ENCODE measurements at places on chromosomes 6 and 20. TPM values are rescaled to one million over a fixed set of nuclear protein-coding genes. Genes with fewer than 3 reads are reported as not detected.

GRCh38 chr20:1707588-1708449 is 50.2 kb upstream of the SIRPG start:
- H3K27me3 ChIP-seq = no peaks in the 10 kb centered on the region
- no peak for DNase-seq
- no peaks in the 10 kb centered on the region for H3K36me3 ChIP-seq
- H3K4me3 ChIP-seq = no peak overlapping the region
- no peaks in the 10 kb centered on the region for H3K4me1 ChIP-seq
- no peak overlapping the region for H3K27ac ChIP-seq

Gene TINAG
- not detected for polyA plus RNA-seq

DNA sequence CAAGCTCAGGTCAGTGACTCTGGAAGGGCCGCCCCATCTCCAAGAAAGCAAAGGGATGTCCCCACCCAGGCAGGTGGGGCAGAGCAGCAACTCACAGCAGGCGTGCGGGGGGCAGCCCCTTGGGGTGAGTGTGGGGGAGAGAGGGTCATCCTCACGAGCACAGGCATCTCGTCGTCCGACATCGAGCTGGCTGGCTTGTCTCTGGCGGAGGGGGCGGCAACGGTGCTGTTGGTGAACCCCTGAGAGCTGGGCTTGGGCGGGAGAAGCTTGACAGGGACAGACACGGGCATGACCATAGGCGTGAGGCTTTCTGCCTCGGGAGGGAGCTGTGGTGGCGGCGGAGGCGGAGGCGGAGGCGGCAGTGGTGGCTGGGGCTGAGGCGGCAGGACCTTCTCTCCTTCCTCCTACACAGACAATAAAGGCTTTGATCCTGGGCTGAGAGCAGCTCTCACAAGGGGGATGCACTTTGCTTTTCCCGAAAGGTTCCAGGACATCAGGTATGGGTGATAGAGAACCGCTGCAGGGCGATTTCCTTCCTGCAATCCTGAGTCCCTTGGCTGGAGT is 45.6 kb upstream of the MRPS10 start:
- peaks cover 3% of the 10 kb centered on the region for H3K36me3 ChIP-seq
- no peak for DNase-seq
- no peak overlapping the region for H3K27ac ChIP-seq
- H3K4me1 ChIP-seq = peaks cover 27% of the 10 kb centered on the region

DNA sequence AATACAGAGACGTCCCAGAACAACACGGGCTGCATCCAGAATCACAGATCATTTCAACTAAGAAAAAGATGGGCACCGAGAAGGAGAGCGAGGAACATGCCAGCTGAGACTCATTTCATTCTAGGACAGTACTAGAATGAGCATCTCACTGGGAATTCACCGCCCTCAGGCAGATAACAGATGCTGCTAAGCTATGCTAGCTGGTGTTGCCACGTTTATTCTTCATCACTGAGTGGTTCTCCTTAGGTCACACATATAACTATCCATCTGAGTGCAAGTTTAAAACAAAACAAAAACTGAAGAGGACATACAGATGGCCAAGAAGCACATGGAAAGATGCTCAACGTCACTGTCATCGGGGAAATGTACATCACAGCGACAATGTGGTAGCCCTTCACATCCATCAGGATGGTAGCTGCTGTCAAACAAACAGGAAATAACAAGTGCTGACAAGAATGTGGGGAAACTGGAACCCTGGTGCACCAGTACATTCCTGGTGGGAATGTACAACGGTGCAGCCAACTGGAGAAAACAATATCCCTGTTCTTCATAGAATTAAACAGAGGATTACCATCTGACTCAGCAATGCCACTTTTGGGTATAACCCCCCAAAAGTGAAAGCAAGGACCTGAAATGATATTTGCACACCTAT is 97.6 kb downstream of the SLC22A23 start:
- no peaks in the 10 kb centered on the region for H3K36me3 ChIP-seq
- H3K27me3 ChIP-seq = no peaks in the 10 kb centered on the region
- H3K4me1 ChIP-seq = peaks cover 5% of the 10 kb centered on the region
- H3K27ac ChIP-seq = no peak overlapping the region
- no peak for DNase-seq

Gene CST5
- polyA plus RNA-seq = 0.65 TPM

- peaks cover 78% of the 10 kb centered on the region for H3K27me3 ChIP-seq
- H3K4me1 ChIP-seq = no peaks in the 10 kb centered on the region
- no peaks in the 10 kb centered on the region for H3K36me3 ChIP-seq
Measured at GRCh38 chr6:165986311-165986913, 181.2 kb downstream of the TBXT start.

Gene CST2
- polyA plus RNA-seq = 0.31 TPM

GRCh38 chr6:17086469-17086868 is 15.4 kb upstream of the STMND1 start:
- H3K4me3 ChIP-seq = no peak overlapping the region
- H3K27me3 ChIP-seq = no peaks in the 10 kb centered on the region
- no peaks in the 10 kb centered on the region for H3K36me3 ChIP-seq
- no peak overlapping the region for H3K27ac ChIP-seq
- peak; percentile 61 for DNase-seq

GRCh38 chr6:40555092-40555491 is 32.1 kb downstream of the LRFN2 start:
- no peaks in the 10 kb centered on the region for H3K36me3 ChIP-seq
- no peaks in the 10 kb centered on the region for H3K4me1 ChIP-seq
- no peak for DNase-seq
- H3K27me3 ChIP-seq = no peaks in the 10 kb centered on the region
- H3K4me3 ChIP-seq = no peak overlapping the region

Gene GHRH
- polyA plus RNA-seq = not detected

GRCh38 chr6:17240803-17241500 is 40.2 kb upstream of the RBM24 start:
- H3K4me3 ChIP-seq = no peak overlapping the region
- no peaks in the 10 kb centered on the region for H3K27me3 ChIP-seq
- H3K4me1 ChIP-seq = no peaks in the 10 kb centered on the region
- no peak for DNase-seq

GRCh38 chr20:1001911-1002681 is at the start of gene RSPO4:
TSS of gene RSPO4 (minus strand) at chr20:1002311. CDS start at chr20:1002164, 147 bp downstream.
- no peak within 1 kb of the TSS for H3K27ac ChIP-seq
- peaks cover 17% of the 10 kb centered on the region for H3K4me1 ChIP-seq
- no peak for DNase-seq

- no peak for DNase-seq
- H3K4me1 ChIP-seq = peaks cover 5% of the 10 kb centered on the region
- no peak overlapping the region for H3K27ac ChIP-seq
- H3K36me3 ChIP-seq = no peaks in the 10 kb centered on the region
Measured at GRCh38 chr6:40474937-40475336, 112.2 kb downstream of the LRFN2 start.

DNA sequence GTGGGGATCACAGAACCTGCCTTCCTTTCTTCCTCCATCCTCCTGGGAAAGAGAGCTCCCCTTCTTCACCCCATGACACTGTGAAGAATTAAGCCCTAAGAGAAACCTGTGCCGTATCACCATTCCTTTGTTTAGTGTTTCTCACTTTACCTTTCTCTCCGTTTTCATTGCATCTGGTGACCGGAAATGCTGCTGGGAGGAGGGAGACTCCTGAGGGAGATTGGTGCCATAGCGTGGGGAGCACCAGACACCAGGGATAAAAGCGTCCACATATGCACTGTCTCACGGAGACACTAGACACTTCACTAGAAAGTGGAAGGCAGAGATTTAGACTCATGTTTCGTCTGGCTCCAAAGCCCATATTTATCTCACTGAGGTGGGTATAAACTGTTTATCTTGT is 15.5 kb upstream of the ULBP3 start:
- no peak for DNase-seq
- peaks cover 2% of the 10 kb centered on the region for H3K27me3 ChIP-seq
- no peaks in the 10 kb centered on the region for H3K36me3 ChIP-seq
- no peaks in the 10 kb centered on the region for H3K4me1 ChIP-seq
- H3K27ac ChIP-seq = no peak overlapping the region
- H3K4me3 ChIP-seq = no peak overlapping the region

Gene LY6G6F
- polyA plus RNA-seq = not detected

Gene SLC17A1
- not detected for polyA plus RNA-seq

GRCh38 chr6:3382326-3383279 is 74.2 kb downstream of the SLC22A23 start:
- H3K36me3 ChIP-seq = peaks cover 6% of the 10 kb centered on the region
- peaks cover 2% of the 10 kb centered on the region for H3K27me3 ChIP-seq
- DNase-seq = peak; percentile 74
- no peak overlapping the region for H3K27ac ChIP-seq
- H3K4me3 ChIP-seq = no peak overlapping the region

DNA sequence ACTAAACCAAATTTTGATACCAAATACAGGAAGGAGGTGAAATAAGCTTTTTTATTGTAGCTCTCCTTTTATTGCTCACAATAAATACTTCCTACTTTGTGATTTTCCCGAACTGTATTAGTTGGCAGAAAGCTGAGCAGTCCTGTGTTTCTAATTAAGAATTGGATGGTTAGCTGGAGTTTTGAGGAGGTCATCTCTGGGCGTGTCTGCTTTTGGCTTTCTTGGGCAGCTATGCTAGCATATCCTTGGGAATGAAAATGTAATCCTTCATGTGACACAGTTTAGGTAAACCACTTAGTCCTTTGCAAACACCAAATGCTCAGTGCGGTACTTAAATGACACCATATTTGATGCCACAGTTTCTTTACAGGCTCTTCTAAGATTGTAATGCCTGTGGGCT is 67.5 kb downstream of the MTHFD1L start:
- H3K4me3 ChIP-seq = no peak overlapping the region
- no peak for DNase-seq
- H3K4me1 ChIP-seq = peaks cover 14% of the 10 kb centered on the region
- peaks cover 3% of the 10 kb centered on the region for H3K36me3 ChIP-seq
- H3K27ac ChIP-seq = no peak overlapping the region

Gene ZSWIM3
- polyA plus RNA-seq = 3.0 TPM

GRCh38 chr20:4070323-4071177 is 55.2 kb upstream of the RNF24 start:
- H3K36me3 ChIP-seq = no peaks in the 10 kb centered on the region
- H3K4me3 ChIP-seq = no peak overlapping the region
- no peaks in the 10 kb centered on the region for H3K27me3 ChIP-seq
- H3K4me1 ChIP-seq = peaks cover 10% of the 10 kb centered on the region

- peak overlapping the region; percentile 84 for H3K27ac ChIP-seq
- no peak overlapping the region for H3K4me3 ChIP-seq
Measured at GRCh38 chr6:43702534-43703440, 15.2 kb upstream of the MRPS18A start.

- H3K36me3 ChIP-seq = no peaks in the 10 kb centered on the region
- peak; percentile 72 for DNase-seq
- H3K4me3 ChIP-seq = no peak overlapping the region
- H3K27me3 ChIP-seq = no peaks in the 10 kb centered on the region
Measured at GRCh38 chr6:54716877-54717276, 129.7 kb upstream of the FAM83B start.

Gene PRR18
- polyA plus RNA-seq = 0.33 TPM

- no peaks in the 10 kb centered on the region for H3K36me3 ChIP-seq
- peaks cover 9% of the 10 kb centered on the region for H3K4me1 ChIP-seq
- DNase-seq = peak; percentile 41
- H3K4me3 ChIP-seq = no peak overlapping the region
Measured at GRCh38 chr20:11267131-11267761, 593.4 kb upstream of the JAG1 start.

DNA sequence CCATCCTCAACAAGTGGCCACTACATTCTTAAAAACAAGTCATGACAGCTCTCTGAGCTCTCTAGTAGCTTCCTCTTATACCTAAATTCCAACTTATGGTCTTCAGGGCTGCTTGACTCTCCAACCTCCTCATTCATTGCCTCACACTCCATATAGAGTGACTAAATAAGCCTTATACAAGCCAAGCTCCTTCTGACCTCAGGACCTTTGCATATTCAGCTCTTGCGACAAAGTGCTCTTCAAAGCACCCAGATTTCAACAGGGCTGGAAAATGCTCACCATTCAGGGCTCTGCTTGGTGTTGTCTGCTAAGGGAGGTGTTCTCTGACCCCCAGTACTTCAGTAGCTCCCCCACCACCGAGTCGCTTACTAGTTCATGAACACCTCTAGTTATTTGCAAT is 3.7 kb downstream of the TREML2 start:
- H3K36me3 ChIP-seq = no peaks in the 10 kb centered on the region
- no peaks in the 10 kb centered on the region for H3K27me3 ChIP-seq
- peaks cover 2% of the 10 kb centered on the region for H3K4me1 ChIP-seq
- DNase-seq = no peak

DNA sequence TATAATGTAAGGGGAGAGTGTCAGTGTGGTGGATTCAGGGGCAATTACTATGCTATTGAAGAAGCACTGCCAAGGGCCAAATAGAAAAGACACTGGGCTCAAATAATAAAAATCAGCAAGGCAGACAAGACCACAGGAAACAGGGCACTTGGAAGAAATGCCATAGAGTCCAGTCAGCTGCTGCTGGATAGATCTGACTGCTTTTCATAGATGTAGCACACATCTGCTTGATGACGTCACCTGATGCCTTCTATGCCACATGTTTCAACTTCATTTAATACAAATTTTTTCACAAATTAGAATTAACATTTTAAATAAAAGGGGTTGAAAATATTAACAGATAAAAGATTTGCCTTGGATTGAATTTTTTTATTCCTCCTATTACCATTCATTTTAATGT is 23.9 kb upstream of the AHI1 start:
- H3K4me3 ChIP-seq = no peak overlapping the region
- H3K27ac ChIP-seq = no peak overlapping the region
- no peak for DNase-seq
- no peaks in the 10 kb centered on the region for H3K4me1 ChIP-seq

DNA sequence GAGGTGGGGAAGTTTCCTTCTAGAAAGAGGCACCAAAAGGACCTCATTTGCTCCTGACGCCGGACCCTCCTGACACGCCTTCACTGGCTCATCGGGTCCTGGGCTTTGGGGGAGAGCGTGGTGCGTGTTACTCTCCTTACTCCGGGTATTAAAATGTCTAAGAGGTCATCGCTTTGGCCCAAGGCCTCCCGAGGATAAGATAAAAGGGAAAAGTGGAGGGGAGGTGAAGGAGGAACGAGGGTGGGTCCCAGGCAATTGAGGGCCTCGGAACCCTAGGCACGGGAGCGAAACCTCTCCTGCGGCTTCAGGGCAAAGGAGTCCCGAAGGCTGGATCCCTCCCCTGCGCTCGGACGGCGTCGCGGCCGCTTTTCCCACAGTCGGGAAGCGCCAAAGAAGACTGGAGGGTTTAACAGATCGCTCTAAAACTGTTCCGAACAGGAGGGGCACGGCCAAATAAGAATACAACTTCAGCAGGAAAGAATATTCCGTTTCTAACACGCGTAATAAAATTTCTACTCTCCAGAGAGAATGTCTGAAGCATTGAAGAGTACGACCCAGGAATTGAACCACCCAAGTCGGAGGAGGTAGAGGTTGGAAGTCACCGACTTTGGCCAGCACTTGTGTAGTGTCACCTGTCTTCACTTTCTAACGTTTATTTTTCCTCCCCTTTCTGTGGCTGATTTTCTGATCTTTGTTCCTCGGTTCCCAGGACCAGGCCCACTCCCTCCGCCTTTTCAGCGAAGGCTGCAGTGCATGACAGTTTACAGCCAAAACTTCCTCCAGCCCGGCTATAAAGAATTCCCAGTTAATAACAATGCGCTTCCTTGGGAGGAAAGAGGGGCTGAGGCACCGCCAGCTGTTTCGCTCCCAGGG is 2.1 kb upstream of the TBXT start:
- no peaks in the 10 kb centered on the region for H3K36me3 ChIP-seq
- H3K4me3 ChIP-seq = no peak overlapping the region

- H3K4me1 ChIP-seq = peaks cover 2% of the 10 kb centered on the region
- peak; percentile 15 for DNase-seq
- H3K36me3 ChIP-seq = no peaks in the 10 kb centered on the region
Measured at GRCh38 chr6:134676307-134677281, 273.3 kb downstream of the ALDH8A1 start.

Gene RSPO3
- 0.88 TPM for polyA plus RNA-seq

All from lung (tissue), 17 donors.